ENCODE measurements at places on chromosomes 16 and 17. TPM values are rescaled to one million over a fixed set of nuclear protein-coding genes. Genes with fewer than 3 reads are reported as not detected.

NPB gene
- 0.80 TPM for total RNA-seq

FN3K gene
- 14.2 TPM for total RNA-seq

DNA sequence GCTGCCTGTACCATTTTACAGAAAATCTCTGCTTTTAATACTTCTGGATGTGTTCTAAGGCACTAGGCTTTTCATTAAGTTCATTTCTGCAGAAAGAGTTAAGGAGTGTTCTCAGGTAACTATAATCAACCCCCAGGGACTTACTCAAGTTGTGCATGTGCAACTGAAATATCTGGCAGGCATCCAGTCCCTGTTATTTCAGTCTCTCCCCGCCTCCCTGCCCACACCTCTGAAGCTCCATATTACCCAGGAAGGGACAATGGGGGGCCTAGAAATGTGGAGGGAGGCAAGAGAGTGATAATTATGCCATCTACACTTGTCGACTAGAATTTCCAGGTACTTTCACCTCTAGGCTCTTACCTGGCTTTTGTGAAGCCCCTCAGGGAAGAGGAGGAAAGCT is 432.2 kb downstream of the MAF start:
- no peak for DNase-seq
- no peaks in the 10 kb centered on the region for H3K36me3 ChIP-seq
- no peak overlapping the region for H3K4me3 ChIP-seq
- no peak overlapping the region for H3K27ac ChIP-seq
- no peaks in the 10 kb centered on the region for H3K27me3 ChIP-seq

- H3K27ac ChIP-seq = no peak overlapping the region
- no peak for DNase-seq
- H3K4me3 ChIP-seq = no peak overlapping the region
- no peaks in the 10 kb centered on the region for H3K27me3 ChIP-seq
- H3K4me1 ChIP-seq = peaks cover 3% of the 10 kb centered on the region
- H3K36me3 ChIP-seq = no peaks in the 10 kb centered on the region
Measured at GRCh38 chr16:51030516-51030915, 120.6 kb downstream of the SALL1 start.

DNA sequence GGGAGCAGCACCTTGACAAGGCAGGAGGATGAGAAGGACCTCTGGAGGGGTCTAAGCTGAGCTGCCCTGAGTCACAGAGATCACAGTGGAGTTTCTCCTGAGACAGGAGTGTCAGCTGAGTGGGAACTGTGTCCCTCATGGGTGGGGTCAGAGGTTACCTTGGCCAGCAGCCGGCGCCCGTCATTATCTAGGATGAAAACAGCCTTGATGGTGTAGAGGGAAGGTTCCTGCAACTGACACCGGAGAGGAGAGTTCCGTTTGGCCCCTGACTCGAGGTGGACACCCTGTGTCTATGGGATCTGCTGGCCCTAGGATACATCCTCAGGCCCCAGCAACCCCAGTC is 933 bp downstream of the COPZ2 start:
- peaks cover 5% of the 10 kb centered on the region for H3K4me1 ChIP-seq
- H3K27me3 ChIP-seq = peaks cover 6% of the 10 kb centered on the region
- H3K27ac ChIP-seq = no peak overlapping the region
- no peak for DNase-seq

- H3K36me3 ChIP-seq = peaks cover 9% of the 10 kb centered on the region
- peak; percentile 87 for DNase-seq
- H3K27ac ChIP-seq = no peak overlapping the region
- H3K4me1 ChIP-seq = peaks cover 2% of the 10 kb centered on the region
- peak overlapping the region; percentile 24 for H3K4me3 ChIP-seq
Measured at GRCh38 chr16:87461466-87461991, 31.3 kb downstream of the ZCCHC14 start.

- H3K36me3 ChIP-seq = no peaks in the 10 kb centered on the region
- no peaks in the 10 kb centered on the region for H3K27me3 ChIP-seq
- H3K27ac ChIP-seq = no peak overlapping the region
- no peak overlapping the region for H3K4me3 ChIP-seq
- no peak for DNase-seq
Measured at GRCh38 chr16:53775821-53776431, 72.0 kb downstream of the FTO start.
